Lower lobe of right lung (tissue), 2 donors: ENCODE measurements at places on chromosomes 4 and X. TPM values are rescaled to one million over a fixed set of nuclear protein-coding genes. Genes with fewer than 3 reads are reported as not detected.

DNA sequence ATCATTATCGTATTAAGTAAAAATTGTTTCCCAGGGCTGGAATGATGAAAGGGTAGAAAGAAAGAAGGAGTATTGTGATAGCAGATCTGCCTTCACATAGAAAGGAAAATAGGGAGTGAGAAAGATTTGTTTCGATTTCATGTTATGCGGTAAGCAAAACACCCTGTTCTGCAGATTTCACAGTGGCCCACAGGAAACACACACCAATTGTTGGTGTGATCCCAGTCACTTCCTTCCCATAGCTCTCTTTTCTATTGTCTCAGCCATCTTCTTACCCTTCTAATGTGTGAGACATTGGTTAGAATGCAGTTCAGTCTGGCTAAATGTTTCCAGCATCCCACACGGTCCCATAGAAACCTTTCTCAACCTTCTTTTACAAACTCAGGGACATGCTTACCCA lies 2709.8 kb downstream of the PCDH7 start:
- H3K27me3 ChIP-seq: no peaks in the 10 kb centered on the region
- no peak for DNase-seq
- H3K4me1 ChIP-seq: no peaks in the 10 kb centered on the region
- no peak overlapping the region for H3K27ac ChIP-seq
- no peak overlapping the region for H3K4me3 ChIP-seq
- H3K36me3 ChIP-seq: no peaks in the 10 kb centered on the region

GRCh38 chrX:139850968-139851367 lies 81.9 kb downstream of the ATP11C start:
- H3K4me3 ChIP-seq: no peak overlapping the region
- H3K36me3 ChIP-seq: no peaks in the 10 kb centered on the region
- no peaks in the 10 kb centered on the region for H3K27me3 ChIP-seq
- no peaks in the 10 kb centered on the region for H3K4me1 ChIP-seq
- H3K27ac ChIP-seq: no peak overlapping the region

GRCh38 chrX:48665991-48666390 lies 17.6 kb upstream of the WAS start:
- no peaks in the 10 kb centered on the region for H3K4me1 ChIP-seq
- H3K4me3 ChIP-seq: no peak overlapping the region
- no peaks in the 10 kb centered on the region for H3K36me3 ChIP-seq
- H3K27ac ChIP-seq: no peak overlapping the region

DNA sequence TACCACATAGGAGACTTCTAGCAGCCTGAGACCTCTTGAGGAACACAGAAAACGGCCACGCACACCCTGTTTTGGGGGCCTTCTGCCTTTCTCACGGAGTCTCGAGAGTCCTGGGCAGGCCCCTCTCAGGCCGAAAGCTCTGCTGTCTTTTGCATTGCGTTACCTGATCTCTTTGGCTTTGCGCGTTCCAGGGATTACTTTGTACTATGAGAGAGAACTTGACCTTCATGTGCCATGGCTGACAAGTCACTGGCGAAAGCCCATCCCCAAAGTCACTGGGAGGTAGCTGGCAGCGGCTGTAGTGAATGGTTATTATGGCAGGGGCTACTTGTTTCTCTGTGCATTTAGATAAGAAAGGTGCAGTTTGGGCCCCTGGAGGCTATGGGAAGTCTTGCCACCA lies 8.0 kb upstream of the NAT8L start:
- H3K27me3 ChIP-seq: peaks cover 71% of the 10 kb centered on the region
- DNase-seq: no peak
- no peak overlapping the region for H3K4me3 ChIP-seq
- H3K4me1 ChIP-seq: no peaks in the 10 kb centered on the region
- no peak overlapping the region for H3K27ac ChIP-seq
- no peaks in the 10 kb centered on the region for H3K36me3 ChIP-seq

GRCh38 chr4:52982255-52982945 lies 120.3 kb downstream of the RASL11B start:
- no peaks in the 10 kb centered on the region for H3K36me3 ChIP-seq
- H3K27me3 ChIP-seq: no peaks in the 10 kb centered on the region
- H3K4me3 ChIP-seq: no peak overlapping the region
- no peak overlapping the region for H3K27ac ChIP-seq

DNA sequence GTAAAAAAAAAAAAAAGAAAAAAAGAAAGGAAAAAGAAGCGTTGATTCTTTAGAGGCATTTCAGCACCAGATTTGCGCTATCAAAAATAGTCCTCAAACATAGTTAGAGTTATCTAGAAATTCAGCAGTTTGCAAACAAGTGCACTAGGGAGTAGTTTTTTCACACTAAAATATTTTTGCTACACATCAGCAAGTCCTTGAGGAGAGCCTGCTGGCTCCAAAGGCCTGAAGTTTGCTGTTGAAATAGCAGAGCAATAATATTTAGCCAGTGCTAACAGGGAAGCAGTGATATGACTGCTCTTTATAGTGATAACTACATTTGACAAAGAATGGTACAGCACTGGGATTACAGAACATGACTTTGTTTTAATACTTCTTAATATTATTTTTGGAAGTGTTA lies 472.2 kb downstream of the PCDH7 start:
- H3K27me3 ChIP-seq: no peaks in the 10 kb centered on the region
- no peak overlapping the region for H3K27ac ChIP-seq
- no peak overlapping the region for H3K4me3 ChIP-seq

DNA sequence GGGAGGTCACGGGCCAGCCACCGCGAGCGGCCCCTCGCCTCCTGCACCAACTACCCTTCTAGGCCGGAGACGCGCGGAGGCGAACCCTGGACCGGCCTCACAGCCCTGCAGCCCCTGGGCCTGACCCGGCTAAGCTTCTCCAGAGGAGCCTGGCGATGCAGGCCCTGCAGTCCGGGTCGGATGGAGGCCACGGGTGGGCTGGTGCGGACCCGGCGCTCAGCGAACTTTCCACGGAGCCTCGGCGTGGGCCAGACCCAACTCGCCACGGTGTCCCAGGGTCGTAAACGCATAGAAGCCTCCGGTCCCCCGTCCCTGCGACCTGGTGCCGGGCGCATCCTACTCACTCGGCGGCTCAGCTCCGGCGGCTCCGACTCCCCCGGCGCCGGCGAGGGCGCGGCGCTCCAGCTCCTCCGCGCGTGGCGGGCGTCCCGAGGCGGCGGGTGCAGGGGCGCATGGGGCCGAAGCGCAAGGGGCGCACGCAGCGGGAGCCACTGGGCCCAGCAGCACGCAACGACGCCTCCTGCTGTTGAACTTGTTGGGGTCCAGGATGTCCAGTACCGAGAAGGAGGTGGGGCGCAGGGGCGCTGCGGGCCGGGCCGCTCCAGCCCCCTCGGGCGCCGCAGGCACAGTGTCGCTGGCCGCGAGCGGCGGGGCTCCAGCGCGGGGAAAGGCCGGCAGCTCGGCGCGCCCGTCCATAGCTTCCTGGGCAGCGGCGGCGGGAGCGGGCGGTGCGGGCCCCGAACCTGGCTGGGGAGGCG lies 427 bp downstream of the NKX1-1 start:
- H3K4me1 ChIP-seq: no peaks in the 10 kb centered on the region
- H3K36me3 ChIP-seq: no peaks in the 10 kb centered on the region
- DNase-seq: peak; percentile 24

- DNase-seq: no peak
- no peaks in the 10 kb centered on the region for H3K4me1 ChIP-seq
- H3K36me3 ChIP-seq: no peaks in the 10 kb centered on the region
- H3K4me3 ChIP-seq: no peak overlapping the region
- no peak overlapping the region for H3K27ac ChIP-seq
These were observed 114.9 kb downstream of the VSIG4 start for GRCh38 chrX:65925005-65925404.

GRCh38 chr4:36064117-36064516 lies 180.2 kb downstream of the ARAP2 start:
- H3K4me1 ChIP-seq: no peaks in the 10 kb centered on the region
- H3K27me3 ChIP-seq: no peaks in the 10 kb centered on the region
- peaks cover 22% of the 10 kb centered on the region for H3K36me3 ChIP-seq
- no peak overlapping the region for H3K27ac ChIP-seq
- no peak overlapping the region for H3K4me3 ChIP-seq

DNA sequence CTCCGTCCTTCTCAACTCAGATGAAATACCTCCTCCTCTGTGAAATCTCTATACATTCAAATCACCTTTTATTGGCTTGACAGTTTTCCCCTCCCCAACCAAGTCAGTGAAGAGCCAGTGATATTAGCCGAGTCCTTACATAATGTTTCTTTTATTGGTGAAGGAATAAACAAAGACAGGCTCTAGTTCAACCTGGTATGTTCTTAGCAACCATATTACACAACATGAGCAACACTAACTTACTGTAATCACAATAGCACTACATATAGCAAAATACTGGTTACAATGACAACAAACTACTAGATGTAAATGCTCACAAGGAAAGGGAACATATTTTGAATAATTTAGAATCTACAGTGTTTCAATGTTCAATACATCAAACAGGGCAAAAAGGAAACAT lies 19.9 kb downstream of the DHX15 start:
- no peaks in the 10 kb centered on the region for H3K27me3 ChIP-seq
- H3K4me1 ChIP-seq: peaks cover 13% of the 10 kb centered on the region
- H3K4me3 ChIP-seq: no peak overlapping the region
- no peak overlapping the region for H3K27ac ChIP-seq
- no peak for DNase-seq

DNA sequence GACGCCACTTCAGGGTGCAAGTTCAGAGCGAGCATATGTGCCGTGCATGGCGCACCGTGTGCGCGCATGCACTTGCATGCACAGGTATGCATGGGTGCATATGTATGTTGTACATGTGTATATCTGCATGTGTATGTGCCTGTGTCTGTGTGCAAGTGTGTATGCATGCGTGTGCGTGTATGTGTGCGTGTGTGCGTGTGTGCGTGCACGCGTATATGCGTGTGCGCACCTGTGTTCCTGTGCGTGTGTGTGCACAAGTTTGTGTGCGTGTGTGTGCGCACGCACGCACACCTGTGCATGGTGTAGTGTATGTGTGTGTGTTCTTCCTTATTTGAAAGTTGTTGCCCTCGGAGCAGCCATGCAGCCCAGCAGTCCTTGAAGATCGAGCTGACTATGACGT lies 76.8 kb downstream of the GPR143 start:
- H3K4me3 ChIP-seq: no peak overlapping the region
- no peak for DNase-seq
- H3K27ac ChIP-seq: no peak overlapping the region
- H3K36me3 ChIP-seq: no peaks in the 10 kb centered on the region

DNA sequence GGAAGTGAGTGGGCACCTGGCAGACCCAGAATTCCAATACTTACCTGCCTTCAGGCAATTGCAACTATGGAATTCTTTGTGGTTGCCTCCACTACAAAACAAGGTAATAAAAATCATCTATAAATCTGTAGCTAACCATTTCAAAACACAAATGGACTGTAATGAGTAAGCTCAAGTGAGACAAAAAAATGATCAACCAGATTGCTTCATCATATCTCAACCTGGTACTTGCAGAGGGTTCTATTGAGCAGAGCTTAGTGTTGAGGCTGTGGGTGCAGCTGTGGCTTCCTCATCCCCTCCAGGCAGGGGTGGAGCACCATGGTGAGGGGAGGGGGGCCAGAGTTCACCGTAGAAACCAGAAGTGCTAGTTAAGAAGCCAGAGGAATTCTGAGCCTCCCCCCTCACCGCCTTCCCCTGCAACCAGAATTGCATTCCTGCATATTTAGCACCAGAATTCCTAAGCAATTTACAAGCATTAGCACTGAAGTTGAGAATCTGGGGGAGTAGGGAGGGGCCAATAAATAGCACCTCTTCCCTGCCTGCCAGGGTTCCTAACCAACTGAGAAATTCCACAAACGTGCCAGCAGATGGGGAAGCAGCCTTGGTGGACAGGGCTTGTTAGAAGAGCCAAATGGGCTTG lies 11.5 kb downstream of the CTAG1A start:
- no peaks in the 10 kb centered on the region for H3K27me3 ChIP-seq
- no peak overlapping the region for H3K4me3 ChIP-seq
- no peaks in the 10 kb centered on the region for H3K4me1 ChIP-seq
- no peaks in the 10 kb centered on the region for H3K36me3 ChIP-seq
- no peak overlapping the region for H3K27ac ChIP-seq
- DNase-seq: no peak

DNA sequence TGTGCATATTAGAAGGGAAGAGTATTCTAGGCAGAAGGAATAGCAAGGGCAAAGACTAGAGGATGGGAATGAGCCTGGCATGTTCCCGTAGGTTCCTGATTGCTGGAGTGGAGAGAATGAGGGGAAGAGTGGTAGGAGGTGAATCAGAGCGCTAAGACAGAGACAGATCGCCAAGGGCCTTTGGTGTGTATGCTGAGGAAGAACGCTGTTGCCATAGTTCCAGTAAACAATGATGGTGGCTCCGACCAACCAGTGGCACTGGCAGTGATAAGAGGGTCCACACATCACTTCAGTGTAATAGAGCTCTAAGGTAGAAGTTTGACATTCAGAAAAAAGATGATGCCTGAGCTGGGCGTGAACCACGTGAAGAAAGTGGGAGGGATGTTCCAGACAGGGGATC lies 966 bp downstream of the TBC1D25 start:
- no peaks in the 10 kb centered on the region for H3K4me1 ChIP-seq
- no peak for DNase-seq
- peaks cover 25% of the 10 kb centered on the region for H3K36me3 ChIP-seq
- peak overlapping the region; percentile 64 for H3K4me3 ChIP-seq

- H3K27ac ChIP-seq: no peak overlapping the region
- H3K27me3 ChIP-seq: no peaks in the 10 kb centered on the region
- peaks cover 55% of the 10 kb centered on the region for H3K4me1 ChIP-seq
- H3K36me3 ChIP-seq: no peaks in the 10 kb centered on the region
- H3K4me3 ChIP-seq: no peak overlapping the region
These were observed 184.2 kb downstream of the MAML3 start for GRCh38 chr4:139969635-139970266.

DNA sequence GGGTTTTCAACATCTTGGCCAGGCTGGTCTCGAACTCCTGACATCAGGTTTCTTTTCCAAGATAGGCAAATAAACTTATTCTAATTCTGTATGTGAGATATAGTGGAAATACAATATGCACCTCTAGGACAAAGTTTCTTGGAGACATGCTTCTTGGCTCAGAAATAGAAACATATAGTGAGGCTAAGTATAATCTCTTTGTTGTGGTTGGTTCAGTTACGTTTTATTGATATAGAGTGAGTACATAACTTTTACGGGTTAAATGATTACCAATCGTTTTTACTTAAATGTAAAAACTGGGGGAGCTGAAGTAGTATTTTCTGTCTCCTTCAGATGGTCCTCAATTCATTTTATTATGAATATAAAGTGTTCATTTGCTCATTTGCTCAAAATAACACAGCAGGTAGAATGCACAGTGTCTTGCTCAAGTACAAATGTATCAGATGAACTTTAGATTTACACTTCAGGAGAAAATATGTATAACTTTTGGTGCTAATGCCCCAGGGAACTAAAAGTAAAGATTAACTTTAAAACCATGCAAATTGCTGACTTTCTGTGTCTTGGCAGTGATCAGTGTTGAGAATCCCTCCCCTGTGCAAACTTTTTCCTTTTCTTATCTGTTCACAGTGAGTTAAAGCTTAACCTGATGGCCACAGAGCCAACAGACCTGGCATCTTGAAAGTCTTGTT lies 77.6 kb downstream of the AFF1 start:
- peaks cover 94% of the 10 kb centered on the region for H3K4me1 ChIP-seq
- H3K27ac ChIP-seq: peak overlapping the region; percentile 59
- no peaks in the 10 kb centered on the region for H3K27me3 ChIP-seq
- no peaks in the 10 kb centered on the region for H3K36me3 ChIP-seq
- H3K4me3 ChIP-seq: no peak overlapping the region

Gene FAM236D
- total RNA-seq: not detected

Gene UTP14A
- 15.0 TPM for total RNA-seq

Gene TCEAL3
- total RNA-seq: 19.1 TPM

Gene PLXNB3
- total RNA-seq: 4.6 TPM

Gene SATL1
- total RNA-seq: not detected

Gene PDCL2
- total RNA-seq: not detected

Gene GPR143
- 0.47 TPM for total RNA-seq

Gene PAGE4
- not detected for total RNA-seq
